ENCODE measurements at places on chromosomes 5 and 9.

DNA sequence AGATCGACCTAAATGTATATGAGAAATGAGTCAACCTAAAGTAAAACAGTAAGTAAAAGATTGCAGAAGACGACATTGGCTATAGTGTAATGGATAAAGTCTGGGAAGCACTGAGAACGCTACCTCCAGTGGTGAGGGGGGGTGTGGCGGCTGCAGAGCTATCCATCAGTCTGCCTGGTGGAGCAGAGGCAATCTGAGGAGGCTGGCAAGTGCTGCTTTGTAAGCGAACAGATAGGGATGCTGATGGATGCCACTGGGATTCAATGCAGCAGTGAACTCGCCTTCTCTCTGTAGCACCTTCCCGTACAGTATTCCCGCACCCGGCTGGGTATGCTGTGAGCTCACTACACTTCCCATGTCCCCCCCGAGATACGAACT, 261.5 kb downstream of the NSG2 start:
- DNase-seq: no peak

- DNase-seq: no peak
Measured at GRCh38 chr5:127612441-127613141, 36.3 kb upstream of the CTXN3 start.

DNA sequence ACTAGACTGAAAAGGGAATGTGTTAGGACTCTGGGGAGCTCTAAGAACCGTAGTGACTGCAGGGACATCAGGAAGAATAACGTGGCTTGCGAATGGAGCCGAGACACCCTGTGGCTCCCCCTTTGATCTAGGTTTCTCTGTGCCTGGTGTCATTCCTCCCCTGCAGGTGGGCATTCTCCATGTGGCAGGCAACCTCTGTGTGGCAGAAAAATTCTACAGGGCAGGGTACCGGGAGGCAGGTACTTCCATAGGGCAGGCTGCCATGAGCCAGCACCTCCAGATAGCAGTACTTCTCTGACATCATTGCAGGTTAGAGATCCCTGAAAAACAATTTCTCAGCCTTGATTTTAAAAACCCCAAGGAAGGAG, 43.1 kb downstream of the ROPN1L start:
- DNase-seq: no peak

DNA sequence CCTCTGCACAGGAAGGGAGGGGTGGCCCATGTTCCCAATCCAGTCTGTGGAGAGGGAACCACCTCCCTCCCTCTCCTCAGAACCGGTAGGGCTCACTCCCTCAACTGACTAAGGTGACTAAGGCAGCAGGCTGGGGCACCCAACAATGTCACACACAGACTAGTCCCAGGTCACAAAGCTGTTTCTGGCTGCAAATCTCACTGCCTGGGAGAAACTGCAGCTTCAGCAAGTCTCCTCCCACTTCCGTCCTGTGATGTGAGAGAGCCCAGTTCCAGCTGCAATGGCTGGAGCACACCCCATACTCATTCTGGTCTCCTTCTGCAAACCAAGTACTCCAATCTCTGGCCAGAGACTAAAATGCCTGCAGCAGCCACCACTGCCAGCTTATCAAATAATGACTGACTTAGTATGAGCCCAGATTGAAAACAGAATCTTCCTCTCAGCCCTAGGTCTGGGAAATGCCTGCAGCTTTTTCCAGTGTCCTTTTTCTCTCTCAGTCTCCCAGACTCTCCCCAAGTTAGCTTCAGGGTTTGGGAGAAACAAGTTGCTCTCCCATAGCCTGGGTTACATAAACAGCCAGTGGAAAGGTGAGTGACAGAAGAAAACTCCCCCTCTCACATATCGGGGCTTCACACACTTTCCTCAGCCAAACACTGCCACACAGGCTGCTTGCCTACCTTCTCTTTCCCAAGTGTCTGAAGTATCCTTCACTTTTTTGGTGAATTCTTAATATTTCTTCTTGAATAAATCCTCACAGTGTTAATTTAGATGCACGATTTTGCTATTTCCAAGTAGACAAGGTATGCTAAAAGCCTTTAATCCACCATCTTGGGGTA, 247.4 kb upstream of the RASA1 start:
- DNase-seq: no peak

GRCh38 chr9:134619983-134620661, 21.5 kb upstream of the COL5A1 start:
- no peak for DNase-seq

- DNase-seq: no peak
Measured at GRCh38 chr9:123422635-123423310, 66.8 kb downstream of the CRB2 start.

- no peak for DNase-seq
Measured at GRCh38 chr9:76887951-76888350, 18.0 kb downstream of the PRUNE2 start.

DNA sequence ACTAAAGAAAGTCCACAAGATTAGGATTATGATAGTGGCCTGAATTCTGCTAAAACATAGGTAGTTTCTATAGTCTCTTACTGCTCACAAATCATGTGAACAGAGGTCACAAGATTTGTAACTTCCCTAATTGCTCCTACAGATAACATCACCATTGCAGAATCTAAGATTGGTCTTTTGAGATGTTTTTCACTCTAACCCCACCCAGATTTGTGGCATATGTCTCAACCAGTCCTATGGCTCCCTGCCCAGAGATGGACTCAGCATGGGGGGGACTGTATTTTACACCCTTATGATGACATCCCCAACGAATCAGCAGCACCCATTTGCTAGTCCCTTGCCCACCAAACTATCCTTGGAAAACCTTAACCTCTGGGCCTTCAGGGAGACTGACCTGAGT, 1046.2 kb downstream of the CDH12 start:
- DNase-seq: no peak

GRCh38 chr5:5419291-5420210, 2.9 kb upstream of the ICE1 start:
- DNase-seq: no peak

DNA sequence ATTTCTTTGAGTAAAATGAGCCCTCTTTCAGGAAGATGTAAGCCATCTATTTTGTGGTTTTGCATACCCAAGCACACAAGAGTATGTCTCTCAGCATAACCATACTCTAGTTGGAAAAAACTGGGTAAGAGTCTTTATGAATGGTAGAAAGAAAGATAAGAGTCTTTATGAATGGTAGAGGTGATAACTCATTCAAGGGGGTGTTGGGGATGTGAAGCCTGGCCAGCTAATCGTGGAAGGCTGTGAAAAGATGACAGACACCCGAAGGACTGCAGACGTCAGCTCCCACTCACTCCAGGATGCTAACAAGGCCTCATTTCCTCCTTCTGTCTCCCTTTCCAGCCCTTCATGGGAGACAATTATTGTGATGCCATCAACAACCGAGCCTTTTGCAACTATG, 228.5 kb downstream of the PAPPA start:
- DNase-seq: no peak

DNA sequence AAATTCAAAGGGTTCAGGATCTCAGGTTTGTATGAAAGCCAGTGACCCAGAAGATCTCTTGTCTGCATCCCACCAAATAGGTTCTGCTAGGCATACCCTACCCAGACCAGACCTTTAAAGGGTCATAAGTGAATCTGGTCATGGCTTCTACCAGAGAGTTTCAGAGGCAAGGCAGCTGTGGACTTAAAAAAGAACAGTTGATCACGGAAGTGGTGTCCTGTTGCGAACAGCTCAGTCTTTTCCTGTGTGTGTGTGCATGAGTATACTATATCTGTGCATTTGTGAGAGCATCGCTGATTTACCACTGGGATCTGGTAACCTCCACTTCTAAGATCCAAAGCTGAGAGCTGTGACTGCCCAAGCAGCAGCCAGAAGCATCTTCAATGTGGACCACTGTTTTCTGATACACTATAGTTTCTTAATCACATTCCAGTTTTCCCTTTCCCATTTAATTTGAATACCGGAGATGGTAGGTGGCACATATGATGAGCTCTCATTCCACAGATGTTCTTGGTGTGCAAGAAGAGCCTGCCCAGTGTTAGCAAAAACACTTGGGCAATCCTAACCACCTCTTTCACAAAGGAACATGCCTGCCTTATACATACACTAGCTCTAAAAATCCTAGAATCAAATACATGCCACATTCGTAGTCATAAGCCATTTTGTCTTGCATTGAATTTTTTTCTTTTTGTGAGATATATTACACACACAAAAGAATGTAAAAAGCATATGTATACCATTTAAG, 36.2 kb upstream of the OR2S2 start:
- no peak for DNase-seq

DNA sequence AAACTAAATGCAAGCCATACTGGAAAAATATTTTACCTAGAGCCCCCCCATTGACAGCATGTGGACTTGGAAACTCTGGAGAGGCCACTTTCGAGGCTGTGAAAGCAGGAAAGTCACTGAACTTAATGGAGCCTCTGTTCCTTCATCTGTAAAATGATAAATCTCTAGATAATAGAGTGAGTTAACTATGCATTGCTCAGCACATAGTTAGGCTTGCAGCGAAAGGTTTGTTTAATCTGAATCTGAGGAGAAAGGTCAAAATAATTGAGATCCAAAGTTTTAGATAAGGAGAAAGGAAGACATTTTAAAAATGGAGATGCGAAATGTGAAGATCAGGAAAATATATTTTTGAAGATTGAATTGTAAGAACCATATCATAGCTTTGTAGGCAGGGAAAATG, 4.6 kb downstream of the PCSK5 start:
- no peak for DNase-seq

DNA sequence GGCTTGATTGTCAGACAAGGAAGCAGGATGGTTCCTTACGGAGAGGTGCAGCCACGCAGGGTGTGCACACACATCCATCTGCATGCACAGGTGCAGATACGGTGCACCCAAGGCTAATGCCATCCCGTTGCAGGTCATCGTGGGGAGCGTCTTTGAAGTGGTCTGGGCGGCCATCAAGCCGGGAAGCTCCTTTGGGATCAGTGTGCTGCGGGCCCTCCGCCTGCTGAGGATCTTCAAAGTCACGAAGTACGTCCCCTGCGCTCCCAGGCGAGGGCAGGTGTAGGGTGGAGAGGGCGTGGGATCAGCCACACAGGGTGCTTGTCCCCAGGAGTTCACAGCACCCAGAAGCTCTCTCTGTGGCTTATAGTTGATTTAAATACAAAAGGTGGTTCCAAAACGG, 106.4 kb downstream of the CACNA1B start:
- DNase-seq: no peak

GRCh38 chr5:14895301-14895700, 23.7 kb upstream of the ANKH start:
- no peak for DNase-seq

- no peak for DNase-seq
Measured at GRCh38 chr5:78765756-78766411, 117.3 kb upstream of the LHFPL2 start.

- DNase-seq: no peak
Measured at GRCh38 chr9:95025213-95026147, 292.0 kb downstream of the FANCC start.

DNA sequence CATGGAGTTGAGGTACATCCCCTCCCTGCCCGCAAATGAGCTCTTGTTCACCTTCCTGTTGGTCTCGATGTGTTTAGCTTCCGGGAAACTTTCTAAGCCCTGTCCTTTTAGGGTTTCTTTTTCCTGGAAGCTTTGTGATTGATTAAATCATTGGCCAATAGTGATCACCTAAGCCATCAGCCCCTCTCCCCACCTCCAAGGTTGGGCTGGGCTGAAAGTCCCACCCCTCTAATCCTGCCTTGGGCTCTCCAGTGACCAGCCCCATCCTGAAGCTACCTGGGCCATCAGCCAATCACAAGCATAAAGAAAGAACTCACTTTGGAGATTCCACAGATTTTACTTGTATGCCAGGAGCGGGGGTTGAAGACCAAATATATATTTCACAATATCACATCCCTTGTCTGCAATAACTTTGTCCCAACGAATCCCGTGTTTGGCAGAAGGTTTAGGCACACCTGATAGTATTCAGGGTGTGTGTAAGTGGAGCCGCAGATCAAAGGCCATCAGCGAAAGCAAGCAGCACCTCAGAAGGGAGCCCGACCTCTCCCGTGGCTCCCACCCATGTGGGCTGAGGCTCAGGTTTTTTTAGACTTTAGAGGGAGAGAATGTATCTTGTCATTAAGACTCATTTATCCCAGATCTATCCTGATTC, 20.4 kb downstream of the ROPN1L start:
- DNase-seq: no peak
